Neural progenitor cell (in vitro differentiated cells): ENCODE measurements at places on chromosomes 13 and 19. TPM values are rescaled to one million over a fixed set of nuclear protein-coding genes. Genes with fewer than 3 reads are reported as not detected.

DNA sequence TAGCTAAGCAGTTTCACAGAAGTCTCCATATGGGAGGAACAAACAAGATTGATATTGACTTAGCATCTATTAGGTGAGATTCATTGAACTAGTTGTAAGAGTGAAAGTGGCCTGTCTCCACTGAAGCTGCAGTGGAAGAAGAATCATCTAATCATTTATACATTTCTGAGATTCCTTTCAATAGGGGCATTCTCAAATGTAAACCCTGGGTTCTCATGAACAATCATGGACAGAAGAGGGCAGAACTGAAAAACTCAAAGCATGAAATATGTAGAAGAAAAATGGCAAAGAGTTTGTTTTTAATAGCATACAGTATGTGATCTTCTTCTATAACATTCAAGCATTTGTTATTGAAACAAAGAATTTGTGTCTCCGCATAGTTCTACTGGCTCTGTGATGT is 17.6 kb upstream of the POSTN start:
- no peak for DNase-seq

DNA sequence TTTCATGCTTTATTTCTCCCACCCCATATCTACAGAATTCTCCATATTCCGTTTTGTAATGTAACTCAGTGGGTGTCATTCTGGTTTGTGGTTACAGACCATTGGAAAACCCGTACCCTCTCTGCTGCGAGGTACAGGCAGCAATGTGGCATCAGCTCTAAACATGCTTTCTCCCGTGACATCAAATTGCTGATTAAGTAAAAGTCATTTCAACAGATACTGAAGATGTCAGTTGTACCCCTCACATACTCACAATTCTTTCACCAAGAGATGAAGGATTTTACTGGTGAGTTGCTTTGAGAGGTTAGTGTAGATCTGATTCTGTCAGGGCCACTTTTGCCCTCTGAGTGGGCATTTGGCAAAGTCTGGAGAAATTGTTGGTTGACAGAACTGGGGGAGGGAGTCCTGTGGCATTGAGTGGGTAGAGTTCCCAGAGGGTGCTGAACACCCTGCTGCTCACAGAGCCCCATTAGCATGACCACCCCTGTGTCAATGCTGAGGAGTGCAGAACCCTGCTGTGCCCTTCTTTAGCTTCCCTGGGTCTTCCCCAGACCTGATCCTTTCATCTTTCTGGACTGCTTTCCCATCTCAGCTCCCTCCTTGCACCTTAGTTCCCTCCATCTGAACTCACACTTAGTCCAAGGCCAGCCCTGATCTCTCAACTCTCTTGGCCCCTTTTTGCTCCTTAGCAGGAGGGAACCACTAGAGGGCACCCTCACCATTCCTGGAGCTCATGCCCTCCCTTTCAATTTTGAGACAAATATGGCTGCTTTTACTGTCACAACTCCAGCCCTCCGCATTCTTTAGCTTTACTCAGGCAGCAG is 39.9 kb upstream of the CEACAM8 start:
- peak; percentile 2 for DNase-seq

DNA sequence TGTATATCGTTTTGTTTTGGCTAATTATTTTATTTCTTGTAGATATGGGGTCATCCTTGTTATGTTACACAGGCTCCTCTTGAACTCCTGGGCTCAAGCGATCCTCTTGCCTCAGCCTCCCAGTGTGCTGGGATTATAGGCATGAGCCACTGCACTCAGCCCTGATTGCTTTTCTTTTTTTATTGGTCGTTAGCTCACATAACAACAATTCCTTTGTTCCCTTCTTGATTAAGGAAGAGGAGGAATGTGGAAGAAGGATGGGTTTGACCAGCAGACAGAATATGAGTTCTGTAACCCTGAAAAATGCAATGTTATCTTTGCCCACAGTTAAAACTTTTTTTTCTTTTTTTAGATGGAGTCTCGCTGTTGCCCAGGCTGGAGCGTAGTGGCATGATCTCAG is 11.4 kb downstream of the BRME1 start:
- no peak for DNase-seq

- no peak for DNase-seq
These were observed 10.2 kb downstream of the ZNF132 start for GRCh38 chr19:58429745-58430144.

GRCh38 chr13:45479661-45480060 is 14.9 kb downstream of the COG3 start:
- no peak for DNase-seq

DNA sequence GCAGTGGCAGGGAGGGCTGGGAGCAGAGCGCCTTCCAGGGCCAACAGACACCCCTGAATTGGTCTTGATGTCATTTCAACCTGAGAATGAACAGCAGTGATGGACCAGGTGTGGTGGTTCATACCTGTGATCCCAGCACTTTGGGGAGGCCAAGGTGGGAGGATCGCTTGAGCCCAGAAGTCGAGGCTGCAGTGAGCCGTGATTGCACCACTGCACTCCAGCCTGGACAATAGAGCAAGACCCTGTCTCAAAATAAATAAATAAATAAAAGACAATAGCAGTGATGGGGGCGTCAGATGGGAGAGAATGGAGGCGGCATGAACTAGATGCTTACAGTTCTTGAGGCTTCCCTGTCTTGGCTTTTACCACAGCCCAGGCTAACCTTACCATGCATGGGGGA is 46.1 kb upstream of the ONECUT3 start:
- DNase-seq: no peak

FXYD1 gene
- 0.46 TPM in 1 of 2 replicates, not detected in the other for total RNA-seq

PRR12 gene
- 3.2 and 9.0 TPM in 2 replicates for total RNA-seq

CLEC4G gene
- not detected in 2 replicates for total RNA-seq

TTYH1 gene
- total RNA-seq: 34.2 and 128 TPM in 2 replicates

TEKTIP1 gene
- total RNA-seq: not detected in 2 replicates
